ENCODE measurements at places on chromosomes 6 and 20. TPM values are rescaled to one million over a fixed set of nuclear protein-coding genes. Genes with fewer than 3 reads are reported as not detected.

SLC22A2 gene
- 1.4 TPM for total RNA-seq

SAMD5 gene
- total RNA-seq: 0.08 TPM

TREML2 gene
- total RNA-seq: 0.11 TPM

RHAG gene
- total RNA-seq: not detected

- no peak for DNase-seq
- H3K4me3 ChIP-seq: no peak overlapping the region
- no peak overlapping the region for H3K27ac ChIP-seq
These were observed 282.3 kb downstream of the CD109 start for GRCh38 chr6:73978330-73978729.

DNA sequence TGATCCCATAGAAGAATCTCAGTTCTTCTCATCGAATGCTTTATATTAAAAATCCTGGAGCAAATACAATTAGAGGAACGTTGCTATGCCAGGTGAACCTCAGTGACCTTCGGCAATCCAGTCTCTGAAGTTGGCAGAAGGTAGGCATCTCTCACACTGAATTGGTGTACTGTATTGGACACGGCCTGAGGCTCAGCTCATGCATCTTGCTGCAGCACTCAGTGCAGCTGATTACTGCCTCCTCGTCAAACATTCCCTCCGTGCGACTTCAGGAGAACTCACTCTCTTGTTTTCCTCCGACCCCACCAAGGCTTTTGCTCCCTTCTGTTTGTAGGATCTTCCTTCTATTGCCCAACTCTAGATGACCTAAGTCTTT lies 90.5 kb downstream of the GPR6 start:
- DNase-seq: no peak
- H3K4me1 ChIP-seq: no peaks in the 10 kb centered on the region
- H3K27me3 ChIP-seq: no peaks in the 10 kb centered on the region
- H3K36me3 ChIP-seq: no peaks in the 10 kb centered on the region
- H3K27ac ChIP-seq: no peak overlapping the region

DNA sequence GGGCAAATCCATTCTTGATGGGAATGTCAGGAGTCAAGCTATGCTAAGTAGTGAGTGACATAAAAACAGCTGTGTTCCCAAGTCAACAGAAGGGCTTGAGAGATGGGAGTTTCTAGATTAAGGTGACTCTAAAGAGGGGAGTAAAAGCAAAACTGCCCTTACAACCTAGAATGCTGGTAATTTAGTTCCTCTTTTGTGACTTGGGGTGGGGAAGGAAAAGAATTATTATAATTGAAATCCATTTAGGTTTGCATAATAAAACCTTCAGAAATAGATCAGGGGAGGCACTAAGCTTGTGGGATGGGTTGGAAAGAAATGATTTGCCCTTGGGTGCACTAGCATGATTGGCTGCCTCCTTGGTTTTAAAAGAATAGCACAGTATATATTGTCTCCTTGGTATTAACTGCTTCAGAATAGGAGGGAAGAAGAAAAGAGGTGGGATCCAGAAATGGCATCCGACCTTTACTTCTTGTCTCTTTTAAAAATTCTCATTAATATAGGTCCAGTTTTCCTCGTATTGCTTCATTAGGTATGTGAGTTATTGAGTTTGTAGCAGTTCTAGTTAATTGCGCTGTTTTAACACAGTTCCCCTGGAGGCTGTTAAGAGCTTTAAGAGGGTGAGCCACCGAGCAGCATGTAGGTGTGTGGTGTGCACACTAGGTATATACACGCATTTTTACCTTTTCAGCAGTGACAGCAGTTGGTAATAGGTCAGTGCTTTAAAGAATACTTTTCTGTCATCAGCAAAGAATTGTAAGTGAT lies 95.3 kb upstream of the VSTM2L start:
- peaks cover 2% of the 10 kb centered on the region for H3K36me3 ChIP-seq
- H3K27ac ChIP-seq: no peak overlapping the region
- no peak overlapping the region for H3K4me3 ChIP-seq
- H3K4me1 ChIP-seq: peaks cover 7% of the 10 kb centered on the region
- no peaks in the 10 kb centered on the region for H3K27me3 ChIP-seq
- DNase-seq: no peak

- DNase-seq: no peak
- no peak overlapping the region for H3K27ac ChIP-seq
- H3K27me3 ChIP-seq: no peaks in the 10 kb centered on the region
- no peaks in the 10 kb centered on the region for H3K4me1 ChIP-seq
These were observed 654.4 kb downstream of the EYS start for GRCh38 chr6:65052626-65053025.

GRCh38 chr6:137351890-137352289 lies 132.7 kb upstream of the IFNGR1 start:
- H3K4me3 ChIP-seq: no peak overlapping the region
- no peak overlapping the region for H3K27ac ChIP-seq
- no peaks in the 10 kb centered on the region for H3K36me3 ChIP-seq

DNA sequence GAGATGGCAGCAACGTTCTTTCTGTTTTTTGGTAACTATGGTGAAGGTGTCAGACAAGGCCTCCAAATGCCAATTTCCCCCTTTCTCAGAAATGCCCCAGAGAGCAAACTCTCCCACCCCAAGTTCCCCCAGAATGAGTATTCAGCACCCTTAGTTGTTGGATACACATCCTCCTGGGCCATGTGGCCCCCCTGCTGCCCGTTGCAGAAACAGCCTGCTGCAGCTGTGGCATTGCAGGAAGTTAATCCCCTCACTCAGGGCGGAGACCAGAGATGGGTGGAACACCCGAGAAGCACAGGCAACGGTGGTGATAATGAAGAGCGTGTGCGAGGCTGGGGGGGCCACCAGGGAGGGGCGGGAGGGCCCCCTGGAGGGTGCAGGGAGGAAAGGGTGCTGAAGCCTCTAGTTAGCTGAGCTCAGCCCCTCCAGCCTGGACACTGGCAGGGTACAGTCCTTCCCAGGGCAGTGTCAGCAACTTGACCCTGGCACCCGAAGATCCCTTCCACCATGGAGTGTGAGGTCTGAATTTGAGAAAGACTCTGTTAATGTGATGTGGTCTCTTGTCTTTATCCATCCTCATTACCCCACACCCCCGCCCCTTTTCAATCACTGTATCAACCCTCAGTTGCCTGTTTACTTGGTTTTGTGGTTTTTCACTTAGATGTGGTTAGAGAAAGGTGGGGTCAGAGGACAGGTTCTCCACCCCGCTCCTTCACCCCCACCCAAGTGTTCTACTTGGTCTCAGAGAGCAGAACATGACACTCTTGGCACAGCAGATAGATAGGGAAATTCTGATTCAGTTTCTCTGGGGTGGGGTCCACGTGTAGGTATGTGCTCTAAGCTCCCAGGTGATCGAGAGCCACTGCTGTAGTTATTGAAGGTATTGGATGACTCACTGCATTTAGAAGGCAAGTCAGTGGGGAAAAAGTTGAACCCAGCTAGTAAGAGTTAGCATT lies 208.8 kb upstream of the SUPT3H start:
- H3K36me3 ChIP-seq: no peaks in the 10 kb centered on the region
- H3K27ac ChIP-seq: no peak overlapping the region
- H3K4me1 ChIP-seq: no peaks in the 10 kb centered on the region
- no peaks in the 10 kb centered on the region for H3K27me3 ChIP-seq
- peak; percentile 32 for DNase-seq

GRCh38 chr6:109240370-109241084 lies 141.7 kb downstream of the CD164 start:
- no peak overlapping the region for H3K4me3 ChIP-seq
- no peak for DNase-seq
- no peaks in the 10 kb centered on the region for H3K4me1 ChIP-seq
- no peaks in the 10 kb centered on the region for H3K27me3 ChIP-seq
- H3K27ac ChIP-seq: no peak overlapping the region
- no peaks in the 10 kb centered on the region for H3K36me3 ChIP-seq
